ENCODE measurements at places on chromosomes 1 and 21.
A peak's percentile ranks its signal among the peaks of the same experiment; 100 is the strongest.

GRCh38 chr1:223288826-223289225, 75.2 kb downstream of the SUSD4 start:
- no peak for DNase-seq

- DNase-seq = no peak
These were observed 34.0 kb downstream of the BACH1 start for GRCh38 chr21:29332461-29333362.

- DNase-seq = no peak
These were observed 386.9 kb upstream of the PLXNA2 start for GRCh38 chr1:208631092-208631491.

- peak; percentile 48 for DNase-seq
These were observed 238.0 kb upstream of the TMEM51 start for GRCh38 chr1:14915356-14916054.

DNA sequence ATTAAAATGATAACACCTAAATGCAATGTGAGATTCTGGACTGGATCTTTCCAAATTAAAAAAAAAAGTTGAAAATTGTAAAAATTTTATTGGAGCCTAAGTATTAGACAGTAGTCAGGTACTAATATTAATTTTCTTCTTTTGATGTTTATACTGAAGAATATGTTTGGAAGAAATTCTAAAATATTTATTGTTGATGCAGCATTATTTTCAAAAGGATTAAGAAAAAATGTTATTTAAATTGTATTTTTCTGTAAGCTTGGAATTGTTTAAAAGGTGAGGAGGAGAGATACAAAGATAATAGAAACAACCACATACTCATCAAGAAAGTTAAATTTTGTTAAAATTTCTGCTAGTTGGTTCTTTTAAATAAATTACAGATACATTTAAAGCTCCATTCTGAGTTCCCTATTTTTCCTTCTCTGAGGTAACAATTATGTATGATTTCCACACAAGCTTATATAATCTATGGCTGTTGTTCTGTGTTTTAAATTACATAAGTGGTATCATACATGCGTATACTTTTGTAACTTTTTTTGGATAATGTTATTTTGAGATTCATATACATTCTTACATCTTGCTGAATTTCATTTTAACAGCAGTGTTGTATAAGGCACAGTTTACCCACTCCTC, 180.3 kb upstream of the RGS18 start:
- no peak for DNase-seq

- no peak for DNase-seq
These were observed 5.3 kb downstream of the C1orf174 start for GRCh38 chr1:3894626-3895278.

DNA sequence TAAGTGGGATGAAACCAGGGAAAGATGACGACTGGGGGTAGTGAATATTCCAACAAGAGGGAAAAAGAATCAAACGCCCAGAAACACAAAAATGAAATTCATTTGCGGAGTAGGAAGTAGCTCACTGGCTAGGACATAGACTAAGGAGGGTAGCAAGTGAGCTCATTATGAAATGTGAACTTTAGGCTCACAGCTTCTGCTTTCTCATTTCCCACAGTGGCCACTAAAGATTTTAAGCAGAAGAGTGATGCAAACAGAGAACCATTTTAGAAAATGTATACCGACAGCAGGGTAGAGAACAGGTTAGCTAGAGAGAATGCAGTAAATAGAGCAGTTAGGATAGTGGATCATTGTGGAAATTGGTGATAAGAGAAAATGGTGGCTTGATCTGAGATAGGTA, 3.5 kb downstream of the CD48 start:
- DNase-seq = no peak

GRCh38 chr1:168585191-168585590, 8.8 kb downstream of the XCL1 start:
- DNase-seq = no peak

DNA sequence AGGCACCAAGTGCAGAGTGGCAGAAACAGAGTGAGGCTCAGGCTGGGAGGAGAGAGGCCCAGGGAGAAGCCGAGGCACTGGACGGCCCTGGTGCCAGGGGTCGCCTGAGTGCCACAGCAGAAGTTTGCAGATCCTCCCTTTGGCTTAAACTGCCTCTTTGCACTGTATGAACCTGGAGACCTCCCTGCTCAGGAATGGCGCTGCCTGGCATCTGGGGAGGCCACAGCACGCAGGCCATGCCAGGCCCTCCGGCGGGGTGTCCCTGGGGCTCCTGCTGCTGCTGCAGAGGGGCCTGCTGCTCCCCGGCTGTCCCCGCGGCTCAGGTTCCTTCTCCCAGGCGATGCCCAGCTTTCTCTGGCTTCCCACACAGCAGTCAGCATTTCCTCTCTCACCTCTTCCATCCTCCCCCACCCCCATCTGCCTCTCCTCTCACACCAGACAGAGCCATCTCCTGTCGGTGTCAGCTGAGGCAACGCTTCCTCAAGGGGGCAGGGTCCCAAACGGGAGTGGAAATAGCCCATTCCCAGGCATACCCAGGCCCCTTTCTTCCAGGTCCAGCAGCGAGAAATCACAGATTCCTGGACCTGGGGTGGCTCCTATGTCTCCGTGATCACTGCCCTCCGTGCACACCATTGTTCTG, 35.2 kb downstream of the SYT6 start:
- DNase-seq = no peak

- DNase-seq = no peak
These were observed 74.4 kb downstream of the HS2ST1 start for GRCh38 chr1:86988835-86989234.

DNA sequence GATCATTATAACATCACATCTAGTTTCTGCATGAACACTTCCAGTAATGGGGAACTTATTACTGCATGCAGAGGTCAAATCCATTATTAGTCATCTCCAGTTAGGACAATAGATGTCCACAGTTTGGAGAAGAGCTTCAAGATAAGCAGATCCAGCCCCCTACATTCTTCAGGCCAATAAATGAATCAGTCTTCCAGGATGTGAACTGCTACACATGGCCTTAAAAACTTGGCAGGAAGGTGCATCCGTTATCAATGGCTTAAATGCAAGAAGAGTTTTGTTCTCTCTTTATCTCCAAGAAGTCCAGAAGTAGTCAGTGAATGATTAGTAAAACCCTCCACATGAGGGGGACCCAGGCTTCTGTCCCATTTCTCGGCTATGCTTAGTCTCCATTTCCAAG, 70.8 kb downstream of the DMRTA2 start:
- DNase-seq = no peak

- DNase-seq = no peak
These were observed 493.2 kb downstream of the PTPRC start for GRCh38 chr1:199132006-199132405.

DNA sequence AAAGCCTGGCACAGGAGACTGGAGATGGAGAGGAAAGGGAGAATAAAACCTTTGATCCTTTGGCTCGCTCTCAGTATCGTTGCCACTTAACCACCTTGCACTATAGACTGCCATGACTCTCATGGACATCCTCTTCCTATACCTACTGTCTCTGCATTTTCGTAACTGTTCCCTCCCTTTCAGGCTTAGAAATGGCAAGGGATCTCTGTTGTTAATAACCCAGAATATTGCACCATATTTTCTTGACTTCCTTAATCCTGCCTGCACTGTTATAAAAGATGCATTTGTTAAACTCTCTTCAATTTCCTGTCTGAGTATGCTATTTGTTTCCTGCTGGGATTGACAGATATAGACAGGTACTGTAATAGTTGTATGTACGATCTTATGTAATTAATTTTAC, 38.6 kb downstream of the CYYR1 start:
- no peak for DNase-seq

GRCh38 chr1:200143347-200143746, 115.8 kb downstream of the NR5A2 start:
- no peak for DNase-seq

- DNase-seq = no peak
These were observed 395.7 kb upstream of the ST6GALNAC5 start for GRCh38 chr1:76471536-76471935.

DNA sequence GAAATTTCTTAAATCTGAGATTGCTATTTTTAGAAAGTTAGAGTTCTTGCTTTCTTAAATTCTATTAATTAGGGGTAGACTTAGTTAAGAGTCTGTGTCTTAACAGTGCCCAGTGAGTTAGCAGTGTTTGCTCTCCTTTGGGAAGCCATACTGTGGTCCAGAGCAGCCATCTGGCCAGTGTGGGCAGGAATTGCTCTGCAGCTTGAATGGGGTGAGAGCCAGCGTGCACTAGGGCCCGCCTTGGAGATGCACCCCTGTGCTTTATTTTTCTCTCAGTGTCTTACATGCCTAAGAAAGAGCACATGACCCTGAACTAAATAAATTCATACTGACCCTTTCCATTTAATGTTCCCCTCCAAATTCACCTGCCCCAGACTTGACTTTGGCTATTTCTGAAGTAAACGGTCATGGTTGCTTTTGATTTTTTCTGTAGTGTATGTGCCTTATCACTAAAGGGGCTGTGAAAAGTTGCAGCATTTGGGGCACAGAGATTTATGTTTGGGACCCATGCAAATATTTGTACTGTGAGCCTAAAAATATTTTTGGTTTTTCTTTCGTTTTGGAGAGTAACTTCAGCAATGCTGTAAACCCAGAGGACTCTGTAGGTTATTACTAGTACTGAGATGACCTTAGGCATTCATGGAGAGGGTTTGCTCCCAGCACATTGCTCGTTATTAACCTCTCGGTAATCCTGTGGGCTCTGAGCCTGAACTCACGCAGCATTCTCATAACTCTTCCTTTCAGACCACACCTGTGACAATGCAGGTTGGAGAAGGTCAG, 21.3 kb upstream of the KCNQ4 start:
- no peak for DNase-seq

GRCh38 chr21:42929969-42930368, 4.5 kb upstream of the ERVH48-1 start:
- no peak for DNase-seq

- no peak for DNase-seq
These were observed 337.6 kb upstream of the SNX7 start for GRCh38 chr1:98323906-98324358.

GRCh38 chr1:77929806-77930205, 41.4 kb downstream of the NEXN start:
- DNase-seq = no peak

- no peak for DNase-seq
These were observed 10.4 kb downstream of the MGST3 start for GRCh38 chr1:165641231-165641987.

DNA sequence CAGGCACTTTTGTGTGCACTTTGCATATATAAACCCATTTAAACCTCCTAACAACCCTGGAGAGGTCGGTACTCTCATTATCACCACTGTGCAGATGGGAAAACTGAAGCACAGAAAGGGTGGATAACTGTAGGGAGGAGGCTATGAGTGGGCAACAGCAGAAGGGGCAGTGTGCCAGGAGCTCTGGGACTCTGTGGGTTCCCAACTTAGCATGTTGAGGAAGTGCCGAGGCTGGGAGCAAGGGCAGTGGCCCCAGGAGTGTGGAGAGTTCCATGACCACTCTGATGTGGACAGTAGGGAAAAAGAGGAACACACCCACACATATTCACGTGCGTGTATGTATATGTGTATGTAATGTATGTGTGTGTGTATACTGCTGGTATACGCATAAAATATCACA, 25.7 kb upstream of the KCNC4 start:
- no peak for DNase-seq

DNA sequence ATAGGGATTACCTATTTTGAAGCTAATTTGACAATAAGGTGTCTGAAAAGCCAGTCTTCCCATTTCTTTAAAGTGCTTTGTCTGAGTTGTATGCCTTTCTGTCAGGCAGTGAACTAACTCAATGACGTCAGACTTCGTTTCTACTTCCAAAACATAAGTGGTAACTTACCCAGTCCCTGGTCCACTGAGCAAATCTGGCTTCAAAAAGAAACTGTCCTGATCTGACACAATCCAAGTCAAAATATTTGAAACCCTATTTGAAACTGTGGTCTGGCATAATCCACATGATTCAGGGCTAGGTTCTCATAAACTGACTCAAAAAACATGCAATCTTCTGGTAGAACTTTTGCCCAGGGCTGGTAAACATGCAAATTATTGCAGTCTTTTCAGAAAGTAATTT, 34.0 kb downstream of the DIRAS3 start:
- no peak for DNase-seq

DNA sequence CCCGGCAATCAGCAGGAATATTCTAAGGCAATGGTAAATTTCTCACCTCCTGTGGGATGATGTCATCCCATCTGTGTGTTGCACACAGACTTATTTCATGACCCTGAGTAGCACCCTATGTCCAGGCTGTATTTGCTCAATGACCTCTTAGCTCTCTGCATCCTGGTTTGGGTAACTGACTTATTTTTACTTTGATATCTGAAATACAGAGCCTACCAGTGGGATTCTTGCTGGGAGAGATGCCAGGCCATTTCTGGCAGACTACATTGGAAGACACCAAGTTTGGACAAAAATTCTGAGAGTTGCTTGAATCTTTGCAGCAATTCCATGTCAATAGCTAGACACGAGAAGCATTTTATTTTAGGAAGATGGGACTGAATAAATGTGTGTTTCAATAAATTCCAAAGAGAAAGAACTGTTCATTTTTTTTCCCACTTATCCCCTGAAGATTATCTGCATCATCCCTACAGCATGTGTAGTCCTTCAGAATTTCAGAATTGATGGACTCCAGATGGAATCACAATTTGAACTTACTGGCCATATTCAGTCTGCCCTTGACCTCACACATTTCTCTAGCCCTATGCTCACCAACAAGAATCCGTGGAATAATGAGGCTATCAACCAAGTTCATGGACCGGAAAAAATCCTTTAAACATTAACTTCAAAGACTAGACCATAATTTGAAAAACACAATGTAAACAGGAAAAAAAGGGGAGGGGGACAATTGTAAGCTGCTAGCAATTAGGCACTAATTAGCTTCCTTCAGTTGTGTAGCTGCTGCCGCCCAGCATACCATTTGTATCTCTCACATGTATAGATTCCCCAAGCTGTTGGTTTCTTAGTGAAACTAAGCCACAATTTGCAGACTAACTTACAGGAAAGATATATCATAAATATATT, 226.5 kb downstream of the HMCN1 start:
- no peak for DNase-seq

DNA sequence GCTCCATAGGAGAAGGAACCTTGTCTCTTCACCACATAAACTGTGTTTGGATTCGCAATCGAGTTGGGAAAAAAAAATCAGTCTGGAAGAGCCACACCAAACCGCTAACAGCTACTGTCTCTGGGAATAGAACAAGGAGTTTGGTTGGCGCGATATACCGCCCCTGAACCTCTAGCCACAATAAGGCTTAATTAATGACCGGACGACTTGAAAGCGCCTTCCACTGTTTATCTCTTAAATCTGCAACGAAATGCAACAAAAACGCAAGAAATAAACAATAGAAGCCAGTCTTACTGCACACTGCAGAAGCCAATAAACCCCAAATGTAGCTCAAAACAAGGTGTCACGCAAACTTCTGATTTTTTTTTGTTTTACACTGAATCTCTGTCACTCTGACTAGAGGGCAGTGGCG, 10.9 kb downstream of the BTBD19 start:
- no peak for DNase-seq

- no peak for DNase-seq
These were observed 245.9 kb upstream of the SGIP1 start for GRCh38 chr1:66288048-66288447.

GRCh38 chr1:31658721-31659120, 14.0 kb upstream of the PEF1 start:
- no peak for DNase-seq

- no peak for DNase-seq
These were observed 22.0 kb downstream of the IQGAP3 start for GRCh38 chr1:156550346-156550745.

All from stimulated activated CD4-positive, alpha-beta T cell treated with anti-CD3 and anti-CD28 coated beads, Interleukin-2, amount 100 ng/mL, for 48 hours (primary cell).